ENCODE measurements at places on chromosomes 11 and 22.

DNA sequence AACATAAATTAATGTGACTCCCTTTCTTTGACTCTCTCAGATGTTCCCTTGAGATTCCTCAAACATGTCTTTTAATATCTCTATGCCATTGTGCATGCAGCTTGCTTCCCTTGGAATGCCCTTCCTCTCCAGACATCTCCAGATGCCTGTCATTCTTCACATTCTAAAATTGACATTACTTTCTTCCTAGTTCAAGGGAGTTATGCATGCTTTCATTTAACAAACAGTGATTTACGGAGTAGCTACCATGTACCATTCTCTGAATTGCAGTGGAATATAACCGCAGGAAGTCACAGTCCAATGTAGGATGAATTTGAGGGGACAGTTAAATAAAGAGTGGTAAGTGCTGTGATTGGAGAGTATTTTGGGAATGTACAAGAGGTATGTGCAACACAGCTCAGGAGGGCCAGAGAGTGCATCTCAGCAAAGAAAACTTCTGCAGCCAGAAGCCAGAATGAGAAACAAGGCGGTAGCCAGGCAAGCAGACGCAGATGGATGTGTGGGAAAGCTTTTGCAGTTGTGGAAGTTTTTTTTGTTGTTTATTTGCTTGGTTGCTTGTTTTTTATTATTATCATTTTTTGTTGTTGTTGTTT is 18.7 kb downstream of the MMP10 start:
- no peak for DNase-seq

DNA sequence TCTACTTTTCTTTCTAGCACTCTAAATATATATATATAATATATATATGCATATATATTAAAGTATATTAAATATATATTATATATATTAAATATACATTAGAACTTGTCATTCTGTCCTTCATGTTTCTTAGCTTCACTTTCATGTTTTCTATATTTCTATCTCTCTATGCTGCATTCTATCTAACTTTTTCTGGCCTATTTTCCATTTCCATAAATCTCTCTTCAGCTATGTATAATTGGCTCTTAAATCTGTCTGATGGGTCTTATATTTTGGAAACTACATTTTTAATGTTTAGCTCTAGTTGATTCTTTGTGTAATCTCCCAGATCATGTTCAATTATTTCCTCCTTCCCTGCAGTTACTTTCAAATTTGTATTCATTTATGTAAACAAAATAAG is 72.2 kb downstream of the MTNR1B start:
- no peak for DNase-seq

DNA sequence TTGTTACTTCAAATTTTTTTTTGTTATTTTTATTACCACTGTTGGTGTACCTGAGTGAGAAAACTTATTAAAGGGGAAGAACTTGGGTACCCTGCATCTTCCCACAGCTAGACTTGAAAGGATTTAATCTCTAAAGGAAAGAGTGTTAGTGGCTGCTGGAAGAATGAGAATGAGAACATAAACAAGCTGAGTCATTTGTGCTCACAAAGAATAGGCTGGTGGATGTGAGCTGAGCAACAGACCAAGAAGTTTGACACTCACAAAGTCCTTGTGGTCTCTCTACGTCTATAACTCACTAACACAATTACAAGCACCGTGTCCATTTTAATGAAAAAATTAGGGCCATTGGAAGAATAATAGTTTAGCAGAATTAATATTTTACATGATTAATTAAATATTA is 217.6 kb upstream of the ANO5 start:
- no peak for DNase-seq

DNA sequence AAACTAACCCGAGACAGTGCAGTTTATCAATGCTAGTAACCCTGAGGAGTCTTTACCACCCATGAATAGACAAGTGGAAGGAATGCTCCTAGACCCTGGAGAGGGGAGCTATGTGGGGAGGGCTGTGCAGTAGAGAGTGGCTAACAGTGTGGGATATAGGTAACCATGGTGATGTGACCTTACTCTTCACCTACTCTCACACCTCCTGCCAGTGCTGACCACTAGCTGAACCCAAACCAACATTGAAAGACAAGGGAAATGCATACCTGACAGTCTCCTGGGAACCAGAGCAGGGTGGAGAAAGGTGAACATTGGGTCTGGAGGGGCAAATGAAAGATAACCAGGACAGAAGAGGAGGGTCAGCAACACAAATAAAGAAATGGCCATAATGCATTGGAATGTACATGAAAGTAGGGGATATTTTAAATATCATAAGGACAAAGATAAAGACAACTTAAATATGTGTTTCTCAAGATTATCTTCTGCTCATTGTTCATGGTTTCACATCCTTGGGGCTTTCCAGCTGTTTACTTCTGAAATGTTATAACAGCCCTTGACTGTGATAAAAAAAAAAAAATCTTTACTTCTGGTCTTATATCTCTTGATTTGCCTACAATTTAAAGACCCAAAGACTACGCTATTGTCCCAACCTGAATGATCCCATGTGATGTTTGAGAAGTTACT is 983.3 kb upstream of the TENM4 start:
- DNase-seq, result no peak

- no peak for DNase-seq
Measured at GRCh38 chr11:45918962-45919675, 1.4 kb upstream of the PEX16 start.

GRCh38 chr11:6576471-6577373 is 26.7 kb downstream of the RRP8 start:
- DNase-seq, result peak; percentile 36

DNA sequence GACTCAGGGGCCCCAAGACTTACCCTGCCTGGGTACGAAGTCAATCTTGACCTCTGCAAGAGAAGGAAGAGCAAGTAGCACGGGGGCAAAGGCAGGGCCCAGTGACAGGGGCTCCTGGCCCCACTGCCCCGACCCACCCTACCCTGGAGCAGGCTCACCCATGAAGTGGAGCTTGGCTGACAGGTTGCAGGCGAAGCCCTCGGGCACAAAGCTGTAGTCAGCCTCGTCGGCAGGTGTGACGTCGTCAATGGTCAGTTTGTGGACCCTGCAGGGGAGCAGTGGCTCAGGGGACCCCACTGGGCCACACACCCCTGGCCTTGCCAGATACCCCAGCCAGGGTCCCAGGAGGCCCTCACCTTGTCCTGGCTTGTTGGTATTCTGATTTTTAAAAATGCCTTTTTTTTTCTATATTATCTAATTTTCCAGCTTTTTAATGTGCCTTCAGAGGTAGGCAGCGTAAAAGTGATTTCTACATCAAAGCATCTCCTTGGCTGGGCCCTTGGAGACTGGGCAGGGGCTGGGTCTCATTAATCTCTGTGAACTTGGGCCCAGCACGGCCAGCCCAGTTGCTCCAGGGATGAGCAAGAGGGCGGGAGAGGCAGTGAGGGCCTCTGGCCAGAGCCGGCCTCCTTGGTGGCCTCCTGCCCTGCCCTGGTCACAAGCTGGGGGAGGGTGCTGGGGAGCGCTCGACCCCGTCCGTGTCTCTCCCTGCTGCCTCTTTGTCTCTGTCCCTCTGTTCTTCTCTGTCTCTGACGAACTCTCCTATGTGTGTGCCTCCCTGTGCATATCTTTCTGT is 11.3 kb downstream of the MYBPC3 start:
- DNase-seq, result no peak

DNA sequence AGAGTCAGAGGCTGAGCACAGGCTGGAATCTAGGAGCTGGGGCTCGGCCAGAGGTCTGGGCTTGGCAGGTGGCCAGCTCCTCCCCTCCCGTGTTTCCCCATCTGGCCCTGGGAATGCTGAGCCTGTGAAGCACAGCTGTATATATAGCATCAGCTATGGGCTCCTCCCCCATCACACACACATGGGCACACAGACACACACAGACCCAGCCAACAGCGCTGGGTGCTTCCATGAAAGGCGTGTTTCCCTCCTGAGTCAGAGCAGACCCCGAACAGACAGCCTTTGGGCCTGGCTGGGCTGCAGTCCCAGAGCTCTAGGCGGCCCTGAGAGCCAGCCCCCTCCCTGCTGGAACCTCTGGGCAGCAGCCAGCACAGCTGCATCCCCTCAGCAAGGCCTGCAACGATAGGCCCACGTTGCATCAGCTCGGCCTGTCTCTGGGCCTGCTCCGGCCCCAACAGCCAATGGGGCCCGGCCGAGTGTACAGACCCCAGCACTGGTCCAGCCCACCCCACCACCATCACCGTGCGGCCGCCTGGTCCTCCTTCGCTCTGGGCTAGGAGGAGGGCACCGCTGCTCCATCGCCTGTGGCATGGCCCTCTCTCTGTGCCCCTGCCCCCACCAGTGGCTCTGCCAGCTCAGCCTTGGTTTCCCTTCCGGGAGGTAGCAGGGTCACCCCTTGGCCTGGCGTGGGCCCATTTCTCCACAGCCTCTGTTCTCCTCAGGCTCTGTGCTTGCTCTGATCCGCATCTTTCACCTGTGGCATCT is 7.6 kb upstream of the SERPINH1 start:
- peak; percentile 75 for DNase-seq

- DNase-seq, result no peak
Measured at GRCh38 chr11:119012629-119013170, 5.4 kb downstream of the RPS25 start.

DNA sequence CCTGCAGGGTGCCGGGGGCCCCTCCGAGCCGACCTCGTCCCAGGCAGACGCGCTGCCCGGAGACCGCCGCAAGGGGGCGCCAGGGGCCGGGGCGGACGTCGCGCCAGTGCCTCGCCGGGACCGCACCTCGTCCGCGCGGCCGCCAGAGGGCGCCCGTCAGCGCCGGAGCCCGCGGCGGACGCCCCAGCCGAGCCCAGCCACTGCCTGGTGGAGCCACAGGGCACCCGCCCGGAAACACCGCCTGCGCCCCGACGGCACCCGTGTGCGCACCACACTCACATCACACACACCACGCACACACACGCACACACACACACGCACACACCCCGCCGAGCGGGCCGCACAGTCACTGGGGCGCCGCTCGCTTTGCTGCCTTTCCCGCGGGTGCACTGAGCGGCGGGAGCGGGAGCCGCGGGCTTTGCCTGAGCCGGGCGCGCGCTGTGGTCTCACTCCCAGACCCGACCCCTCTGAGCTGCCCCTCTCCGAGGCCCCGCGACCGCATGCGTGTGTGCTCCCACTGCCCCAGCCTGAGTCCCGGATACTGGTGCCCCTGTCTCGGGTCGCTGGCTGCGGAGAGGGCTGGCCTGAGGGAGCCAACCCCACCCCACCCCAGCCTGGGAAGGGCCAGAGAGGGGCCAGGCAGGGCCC is 449.3 kb downstream of the OPCML start:
- no peak for DNase-seq

GRCh38 chr11:35017528-35018342 is 101.3 kb downstream of the PDHX start:
- DNase-seq, result no peak

DNA sequence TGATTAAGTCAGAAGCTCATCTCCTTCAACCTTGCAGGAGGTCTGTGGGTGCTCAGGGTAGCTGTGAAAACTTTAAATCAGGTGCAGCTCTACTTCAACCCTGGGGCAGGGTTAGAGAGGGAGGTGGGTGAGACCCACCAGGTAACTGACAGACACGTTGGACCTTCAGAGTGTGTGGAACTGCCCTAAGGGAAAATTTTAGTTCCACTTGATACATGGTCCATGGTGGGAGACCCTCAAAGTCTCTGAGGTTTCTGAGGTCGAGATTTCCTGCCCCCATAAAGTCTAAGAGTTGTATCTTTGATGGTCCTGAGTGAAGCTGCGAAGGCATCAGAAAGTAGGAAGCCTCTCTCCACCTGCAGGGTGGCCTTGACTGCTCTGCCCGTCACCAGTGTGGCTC is 23.9 kb upstream of the NNMT start:
- DNase-seq, result no peak

DNA sequence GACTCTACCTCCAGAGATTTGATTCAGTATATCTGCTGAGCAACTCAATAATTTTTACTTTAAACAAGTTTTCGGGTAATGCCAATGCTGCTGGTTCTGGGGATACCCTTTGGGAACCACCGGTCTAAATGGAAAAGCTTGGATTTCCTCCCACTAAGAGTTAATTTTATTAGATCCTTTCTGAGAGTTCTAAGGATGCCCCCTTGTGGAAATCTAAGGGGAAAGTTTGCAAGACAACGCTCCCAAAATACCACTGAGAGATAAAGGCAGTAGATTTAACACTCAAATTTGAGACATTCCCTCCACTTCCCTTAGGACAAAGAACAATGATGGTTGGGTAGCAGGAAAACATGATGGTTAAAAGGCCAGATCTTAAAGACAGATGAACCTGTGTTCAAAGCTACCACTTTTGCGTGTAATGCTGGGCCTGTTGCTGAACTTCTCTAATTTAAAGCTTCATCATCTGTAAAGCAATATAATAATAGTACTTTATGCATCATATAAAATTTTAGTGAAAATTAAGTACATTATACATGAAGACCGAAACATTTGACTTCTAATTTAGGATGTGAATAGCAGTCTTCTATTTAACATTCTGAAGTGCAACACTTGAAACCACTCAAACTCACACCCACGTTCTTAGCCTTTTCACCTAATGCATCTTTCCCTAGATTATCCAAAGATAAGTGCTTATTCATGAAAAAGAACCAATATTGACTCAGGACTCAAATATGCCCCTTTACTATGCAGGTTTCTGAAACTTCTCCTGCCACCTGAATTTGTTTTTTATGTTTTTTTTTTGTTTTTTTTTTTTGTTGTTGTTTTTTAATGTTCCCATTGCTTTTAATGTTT is 110.1 kb upstream of the LUZP2 start:
- DNase-seq, result peak; percentile 32

GRCh38 chr11:1667906-1668305 is 29.1 kb upstream of the KRTAP5-6 start:
- DNase-seq, result no peak

DNA sequence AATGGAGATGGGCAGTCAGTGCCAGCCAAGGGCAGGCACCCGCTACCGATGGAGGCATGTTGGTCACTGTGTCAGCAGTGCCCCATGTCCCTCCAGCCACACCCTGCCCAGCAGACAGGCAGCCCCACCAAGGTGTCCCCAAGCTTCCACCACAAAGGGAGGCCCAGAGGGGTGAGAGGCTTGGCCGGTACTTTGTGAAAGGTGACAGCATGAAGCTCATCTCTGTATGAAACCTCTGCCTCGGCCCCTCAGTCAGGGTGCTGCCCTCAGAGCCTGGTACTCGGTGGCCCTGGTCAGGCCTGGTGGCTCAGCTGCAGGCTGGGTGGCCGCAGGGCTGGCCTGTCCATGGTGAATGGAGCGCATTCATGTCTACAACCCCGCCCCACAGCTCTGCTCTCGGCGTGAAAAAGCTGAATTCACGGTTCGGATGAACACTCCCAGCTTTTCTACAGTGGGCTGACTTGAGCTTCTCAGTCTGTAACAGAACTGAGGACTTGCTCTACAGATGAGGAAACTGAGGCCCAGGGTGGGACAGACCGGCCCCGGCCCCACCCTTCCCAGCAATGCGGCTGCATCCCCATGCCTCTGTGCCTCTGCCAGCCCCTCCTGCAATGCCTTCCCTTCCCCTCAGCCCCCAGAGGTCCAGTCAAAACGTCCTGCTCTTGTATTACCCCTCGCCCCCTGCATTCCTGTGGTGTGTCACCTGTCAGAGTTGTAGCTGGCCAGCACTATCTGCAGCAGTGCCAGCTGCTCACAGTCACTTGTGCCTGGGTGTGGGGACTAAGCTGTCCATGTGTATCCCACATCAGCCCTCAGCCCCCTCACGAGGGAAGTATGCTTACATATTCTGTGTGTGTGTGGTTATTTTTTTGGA is 27.7 kb downstream of the RSPH14 start:
- DNase-seq, result no peak

Data from MCF 10A (cell line).